Right ventricle myocardium inferior (tissue), 1 donor: ENCODE measurements at places on chromosomes 12 and 14. TPM values are rescaled to one million over a fixed set of nuclear protein-coding genes. Genes with fewer than 3 reads are reported as not detected.
A peak's percentile ranks its signal among the peaks of the same experiment; 100 is the strongest.

TMED8 gene
- 5.1 TPM for total RNA-seq

ETV6 gene
- 15.2 TPM for total RNA-seq

LRR1 gene
- total RNA-seq, result 6.2 TPM

GLIPR1L2 gene
- total RNA-seq, result 1.4 TPM

PLEKHD1 gene
- total RNA-seq, result 0.32 TPM

TMEM119 gene
- total RNA-seq, result 1.3 TPM

DNA sequence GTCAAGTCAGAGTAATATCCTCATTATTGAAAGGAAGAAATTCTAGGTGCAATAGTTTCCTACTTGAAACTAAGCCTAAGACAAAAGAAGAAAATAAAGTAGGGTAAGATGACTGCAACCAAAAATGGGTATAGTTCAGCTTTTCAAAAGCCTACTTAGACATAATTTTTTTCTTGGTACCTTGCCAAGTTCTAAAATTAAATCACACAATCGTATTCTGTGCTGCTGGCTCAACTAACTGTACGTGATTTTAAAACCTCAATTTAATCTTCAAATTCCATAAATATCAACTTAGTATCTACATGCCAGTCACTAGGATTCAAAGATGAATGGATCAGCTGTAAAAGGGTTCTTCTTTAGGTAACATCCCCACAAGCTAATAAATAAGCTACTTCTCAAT, 56.9 kb downstream of the SCAF11 start:
- no peak for DNase-seq

- no peak for DNase-seq
These were observed 21.4 kb downstream of the CLSTN3 start for GRCh38 chr12:7151532-7151931.

GRCh38 chr12:54984658-54985376, at the start of gene TESPA1:
TESPA1 (minus strand) TSS chr12:54984762; CDS start chr12:54974562, 10,200 bp downstream.
- DNase-seq, result peak; percentile 84

GRCh38 chr12:107649661-107650061, 35.9 kb upstream of the PWP1 start:
- no peak for DNase-seq

- no peak for DNase-seq
These were observed 106.6 kb downstream of the BRMS1L start for GRCh38 chr14:35932659-35933159.

- DNase-seq, result no peak
These were observed 182.3 kb downstream of the KIF26A start for GRCh38 chr14:104320611-104321086.

DNA sequence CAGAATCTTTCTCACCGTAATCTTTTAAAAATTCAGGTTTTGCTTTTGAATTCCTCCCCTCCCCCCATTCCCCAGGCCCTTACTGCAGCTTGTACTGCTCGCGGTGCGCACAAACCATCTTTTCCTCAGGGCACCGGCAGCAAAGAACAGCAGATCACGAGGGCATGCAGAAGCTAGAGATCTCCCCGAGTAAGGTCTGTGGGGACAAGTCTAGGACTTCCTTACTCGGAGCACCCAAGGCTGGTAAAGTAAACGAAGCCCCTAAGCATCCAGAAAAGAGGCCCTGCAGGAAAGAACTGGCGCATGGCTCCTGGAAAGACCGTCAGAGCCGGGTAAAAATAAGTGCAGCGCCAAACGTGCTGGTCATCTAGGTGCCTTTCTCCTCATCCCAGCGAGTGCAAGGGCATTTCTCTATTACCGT, 727 bp downstream of the LDHB start:
- DNase-seq, result no peak
